ENCODE measurements at places on chromosomes 16 and 17. TPM values are rescaled to one million over a fixed set of nuclear protein-coding genes. Genes with fewer than 3 reads are reported as not detected.

The PRR35 gene
- 7.5 TPM for polyA plus RNA-seq

The NTN3 gene
- polyA plus RNA-seq, result 1.7 TPM

The RMI2 gene
- polyA plus RNA-seq, result 26.3 TPM

The TBC1D26 gene
- 0.33 TPM for polyA plus RNA-seq

The TPSD1 gene
- not detected for polyA plus RNA-seq

The C17orf100 gene
- 10.2 TPM for polyA plus RNA-seq

The GFAP gene
- 0.67 TPM for polyA plus RNA-seq

The CCL17 gene
- not detected for polyA plus RNA-seq

The TMEM219 gene
- polyA plus RNA-seq, result 107 TPM

The KCNH4 gene
- polyA plus RNA-seq, result not detected

The ASGR1 gene
- polyA plus RNA-seq, result 6.7 TPM

The GALK1 gene
- polyA plus RNA-seq, result 24.0 TPM

The RPL13 gene
- 1,773 TPM for polyA plus RNA-seq

The CD7 gene
- 0.31 TPM for polyA plus RNA-seq

The CES1 gene
- polyA plus RNA-seq, result 2.1 TPM

The SPNS1 gene
- 39.7 TPM for polyA plus RNA-seq

The HP gene
- polyA plus RNA-seq, result 0.78 TPM

The GRIN2C gene
- polyA plus RNA-seq, result 0.10 TPM

The KANSL1 gene
- 53.7 TPM for polyA plus RNA-seq

The DPEP2 gene
- polyA plus RNA-seq, result 0.71 TPM

The ABCC3 gene
- 9.6 TPM for polyA plus RNA-seq

The KCNJ18 gene
- polyA plus RNA-seq, result not detected

The SMCR8 gene
- 15.3 TPM for polyA plus RNA-seq

The MT1A gene
- not detected for polyA plus RNA-seq

The TNK1 gene
- 4.4 TPM for polyA plus RNA-seq

The AIPL1 gene
- polyA plus RNA-seq, result not detected

The PRR29 gene
- 2.3 TPM for polyA plus RNA-seq

The TPSG1 gene
- 0.54 TPM for polyA plus RNA-seq

The ATMIN gene
- 47.0 TPM for polyA plus RNA-seq
